Stimulated activated CD8-positive, alpha-beta memory T cell treated with anti-CD3 and anti-CD28 coated beads, Interleukin-15, amount 100 ng/mL, for 1 hour (primary cell): ENCODE measurements at places on chromosomes 7 and 10.

- DNase-seq: no peak
Measured at GRCh38 chr7:20594023-20594422, 21.4 kb upstream of the ABCB5 start.

GRCh38 chr10:114810926-114811325 lies 10.7 kb upstream of the FHIP2A start:
- no peak for DNase-seq

DNA sequence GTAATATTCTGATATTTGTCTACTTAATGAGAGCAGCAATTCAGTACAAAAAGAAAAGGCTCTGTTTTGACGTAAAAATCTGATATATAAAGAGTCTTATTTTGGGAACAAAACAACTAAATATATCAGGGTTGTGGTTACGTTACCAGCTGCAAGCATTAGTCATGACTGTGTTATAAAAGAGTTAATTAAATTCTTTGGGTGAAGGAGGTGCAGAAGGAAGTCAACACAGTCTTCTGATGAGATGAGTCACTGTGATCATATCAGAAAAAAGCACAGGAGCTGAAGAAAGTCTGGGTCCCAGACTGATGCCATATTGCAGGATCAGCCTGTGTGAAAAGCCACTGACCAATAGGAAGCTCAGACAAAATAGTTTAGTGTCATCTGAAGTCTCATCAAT lies 234.3 kb upstream of the TEX47 start:
- no peak for DNase-seq

- DNase-seq: no peak
Measured at GRCh38 chr7:130444751-130445407, 4.1 kb upstream of the CEP41 start.

DNA sequence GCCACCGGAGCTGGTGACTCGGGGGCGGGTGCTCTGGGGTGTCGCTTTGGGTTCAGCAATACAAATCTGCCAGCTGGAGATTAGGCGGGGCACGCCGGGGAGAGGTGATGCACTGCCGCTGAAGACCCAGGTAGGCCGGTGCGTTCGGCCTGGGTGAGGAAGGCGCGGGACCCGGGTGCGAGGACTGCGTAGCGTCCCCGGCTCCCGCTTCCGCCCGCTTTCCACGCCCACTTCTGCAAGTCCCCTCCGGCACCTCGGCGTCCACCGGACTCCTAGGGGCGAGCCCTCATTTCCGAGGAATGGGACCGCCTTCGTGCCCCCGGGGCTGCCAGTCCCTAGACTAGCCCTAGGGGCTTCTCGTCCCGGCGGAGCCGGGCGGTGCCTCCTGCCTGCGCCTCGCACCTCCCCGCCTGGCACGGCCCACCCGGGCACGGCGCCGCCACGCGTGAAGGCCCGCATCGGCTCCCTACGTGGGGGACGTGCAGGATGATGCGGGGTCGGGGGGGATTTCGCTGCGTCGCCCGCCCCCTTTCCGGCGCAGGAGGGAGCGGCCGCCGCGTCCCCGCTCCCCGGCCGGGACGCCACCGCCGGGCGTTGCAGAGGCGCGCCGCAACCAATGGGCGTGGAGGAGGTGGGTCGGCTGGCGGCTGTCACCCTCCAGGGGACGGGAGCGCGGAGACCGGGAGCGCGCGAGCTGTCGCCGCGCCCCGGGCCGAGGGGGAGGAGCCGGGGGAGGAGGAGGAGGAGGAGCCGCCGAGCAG lies 40.0 kb downstream of the HK1 start:
- peak; percentile 80 for DNase-seq

- DNase-seq: no peak
Measured at GRCh38 chr10:72186258-72186981, 29.4 kb upstream of the ANAPC16 start.
